ENCODE measurements at places on chromosomes 5 and 9.

- DNase-seq: no peak
Measured at GRCh38 chr9:20361229-20361628, 261.1 kb downstream of the MLLT3 start.

DNA sequence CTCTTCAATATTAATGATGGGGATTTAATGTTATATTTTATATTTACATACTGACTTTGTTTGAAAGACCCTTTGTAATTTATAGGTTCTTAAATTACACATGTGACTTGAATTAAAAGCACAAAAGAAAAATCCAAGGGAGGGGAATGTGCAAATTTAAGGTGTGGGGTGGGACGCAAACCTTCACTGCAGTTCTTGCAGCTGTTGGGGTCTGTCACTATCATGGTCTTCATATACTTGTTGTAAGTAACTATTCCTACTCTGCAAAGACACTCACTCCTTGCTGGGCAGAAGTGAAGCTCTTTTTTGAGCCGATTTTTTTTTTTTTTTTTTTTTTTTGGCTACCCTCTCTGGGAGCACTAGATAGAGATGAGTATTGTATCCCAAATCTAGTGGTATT is 505.3 kb downstream of the ARHGEF28 start:
- no peak for DNase-seq

DNA sequence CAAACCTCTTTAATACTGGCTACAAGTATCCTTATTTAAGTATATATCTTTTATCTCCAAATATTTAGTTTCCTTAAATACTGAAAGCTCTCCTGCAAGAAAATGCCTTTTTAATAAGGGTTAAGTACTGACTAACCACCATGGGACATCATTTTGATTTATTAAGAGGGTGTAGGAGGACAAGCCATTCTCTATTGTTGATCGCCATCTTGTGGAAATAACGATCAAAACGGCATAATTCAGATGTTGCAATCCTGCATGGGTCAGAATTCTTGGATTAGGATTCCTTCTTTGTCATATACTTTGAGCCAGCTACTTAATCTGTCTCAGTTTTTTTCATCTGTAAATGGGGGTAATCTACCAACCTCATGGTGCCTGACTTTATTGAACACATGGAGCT is 28.7 kb upstream of the C5orf46 start:
- DNase-seq: peak; percentile 66

- peak; percentile 6 for DNase-seq
Measured at GRCh38 chr5:64690417-64691151, at the start of gene SHISAL2B. Gene SHISAL2B, plus strand, starts transcription at chr5:64690503. Its CDS starts 121 bp downstream, at chr5:64690624.

DNA sequence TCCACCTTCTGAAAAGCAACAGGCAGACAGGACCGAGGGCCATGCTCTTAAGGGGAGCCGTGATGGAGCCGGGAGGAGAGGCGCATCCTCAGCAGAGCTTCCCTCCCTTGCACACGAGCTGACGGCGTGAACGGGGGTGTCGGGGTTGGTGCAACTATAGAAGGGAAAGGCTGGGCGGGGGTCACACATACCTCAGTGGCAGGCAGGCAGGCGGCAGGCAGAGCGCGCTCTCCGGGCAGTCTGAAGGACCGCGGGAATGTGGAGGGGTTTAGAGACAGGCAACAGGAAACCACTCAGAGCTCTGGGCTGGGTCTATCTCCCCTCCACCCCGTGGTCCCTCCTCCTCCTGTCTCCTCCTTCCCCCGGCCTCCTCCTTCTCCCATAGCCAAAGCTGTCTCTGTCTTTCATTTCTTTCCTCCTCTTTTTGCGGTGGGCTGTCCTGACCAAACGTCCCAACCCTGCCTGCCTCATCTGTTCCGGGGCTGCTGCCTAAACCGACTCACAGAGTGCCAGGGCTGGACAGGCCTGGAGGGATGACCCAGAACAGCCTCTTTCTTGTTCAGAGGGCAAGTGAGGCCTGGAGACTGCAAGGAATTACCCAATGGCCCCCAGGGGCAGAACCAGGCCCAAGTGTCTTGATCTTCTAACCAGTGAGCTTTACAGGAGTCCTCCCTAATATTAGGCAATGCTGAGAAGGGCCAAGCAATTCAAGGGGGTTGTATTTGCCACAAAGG is at the start of gene SPARC:
SPARC (minus strand) TSS at position 242 of the 734 bp plus-strand sequence. CDS start 10,727 bp downstream, outside the sequence.
- DNase-seq: peak; percentile 97

GRCh38 chr5:113612060-113612496 is 98.6 kb downstream of the YTHDC2 start:
- DNase-seq: peak; percentile 35

DNA sequence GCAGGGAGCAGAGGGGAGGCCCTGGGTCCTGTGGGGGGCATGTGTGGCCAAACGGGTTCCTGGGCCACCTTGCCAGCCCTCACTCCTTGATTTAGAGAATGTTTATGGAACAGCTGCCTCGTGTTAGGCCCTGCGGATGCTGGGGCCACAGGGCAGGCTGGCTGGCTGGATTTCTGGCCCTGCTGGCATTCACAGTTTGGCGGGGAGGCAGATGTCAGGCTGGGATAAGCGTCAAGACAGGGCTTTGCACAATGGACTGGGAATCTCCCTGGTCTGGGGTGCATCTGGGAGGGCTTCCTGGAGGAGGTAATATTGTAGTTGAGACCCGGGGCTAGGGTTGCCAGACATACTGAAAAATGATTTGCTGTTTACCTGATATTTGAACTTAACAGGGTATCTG is 13.8 kb downstream of the NCS1 start:
- DNase-seq: no peak

GRCh38 chr5:111124793-111125192 is 32.6 kb downstream of the WDR36 start:
- no peak for DNase-seq

DNA sequence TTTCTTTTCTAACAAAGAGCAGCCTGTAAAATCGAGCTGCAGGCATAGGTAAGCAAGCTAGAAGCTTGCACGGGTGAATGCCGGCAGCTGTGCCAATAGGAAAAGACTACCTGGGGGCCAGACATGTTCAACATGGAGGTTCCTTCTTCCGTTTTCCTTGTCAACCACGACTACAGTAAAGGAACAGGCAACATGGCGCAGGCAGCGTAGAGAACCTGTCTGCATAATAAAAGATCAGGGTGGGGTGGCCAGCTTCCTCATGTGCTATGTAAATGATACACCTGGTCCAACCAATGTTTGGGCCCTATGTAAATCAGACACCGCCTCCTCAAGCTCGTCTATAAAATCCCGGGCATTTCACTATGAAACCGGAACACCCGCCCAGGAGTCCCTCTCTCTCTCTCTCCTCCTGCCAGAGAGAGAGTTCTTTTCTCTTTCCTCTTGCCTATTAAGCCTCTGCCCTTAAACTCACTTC is 103.8 kb upstream of the LIFR start:
- peak; percentile 81 for DNase-seq

DNA sequence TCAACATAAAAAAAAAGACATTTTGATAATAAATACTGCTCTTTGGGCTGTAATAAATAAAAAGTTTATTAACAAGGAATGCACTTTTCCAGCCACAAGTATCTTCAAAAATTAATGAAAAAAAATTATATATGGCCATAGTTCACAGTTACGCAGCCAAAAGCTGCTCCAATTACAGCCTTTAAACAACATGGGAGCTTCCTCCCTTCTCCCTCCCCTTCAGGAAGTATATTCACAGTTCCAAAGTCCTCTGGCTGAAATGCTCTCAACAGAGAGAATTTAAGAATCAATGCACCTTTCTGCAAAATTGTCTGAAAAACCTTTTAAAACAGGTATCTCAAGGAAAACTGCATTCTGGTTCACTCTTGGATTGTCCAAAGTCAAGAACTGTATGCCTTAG is 5.9 kb downstream of the PLK2 start:
- DNase-seq: no peak

- peak; percentile 95 for DNase-seq
Measured at GRCh38 chr9:129496473-129497004, 124.4 kb downstream of the C9orf50 start.

DNA sequence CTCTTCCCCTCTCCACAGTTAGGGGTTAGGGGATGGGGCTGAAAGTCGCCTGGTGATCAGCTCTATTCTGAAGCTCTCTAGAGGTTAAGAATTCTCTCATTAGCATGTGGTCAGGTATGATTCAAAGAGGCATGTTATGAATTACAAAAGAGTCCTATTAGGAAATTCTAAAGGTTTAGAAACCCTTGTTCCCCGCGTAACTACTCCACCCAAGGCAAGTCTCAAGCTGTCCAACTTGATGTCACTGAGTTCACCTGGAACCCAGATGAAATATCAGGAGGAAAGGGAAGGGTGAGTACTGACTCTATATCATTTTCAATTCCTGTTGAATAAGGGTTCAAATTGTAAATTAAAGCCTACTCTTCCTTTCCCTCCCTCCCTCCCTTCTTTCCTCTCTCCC is 18.1 kb upstream of the RNF145 start:
- DNase-seq: peak; percentile 18

- DNase-seq: no peak
Measured at GRCh38 chr5:138964647-138965201, 89.6 kb upstream of the LRRTM2 start.

DNA sequence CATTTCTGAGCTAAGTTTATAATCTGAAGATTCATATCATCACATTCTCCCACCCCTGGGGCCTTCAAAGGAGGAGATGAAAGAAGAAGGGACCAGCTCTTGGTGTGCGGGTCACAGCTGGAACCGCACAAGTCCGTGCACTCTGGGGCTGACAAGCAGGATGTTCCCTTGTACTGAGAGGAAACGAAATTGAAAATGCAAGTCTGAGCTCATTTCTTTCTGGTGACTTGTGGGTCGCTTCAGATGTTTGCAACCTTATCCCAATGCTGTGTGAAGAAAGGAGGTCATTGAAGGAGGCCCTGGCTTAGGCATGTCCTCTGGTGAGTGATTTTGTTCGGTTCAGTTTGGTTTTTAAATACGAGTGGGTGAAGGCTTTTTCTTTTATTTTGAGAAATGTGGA is 59.6 kb downstream of the C9orf152 start:
- no peak for DNase-seq

DNA sequence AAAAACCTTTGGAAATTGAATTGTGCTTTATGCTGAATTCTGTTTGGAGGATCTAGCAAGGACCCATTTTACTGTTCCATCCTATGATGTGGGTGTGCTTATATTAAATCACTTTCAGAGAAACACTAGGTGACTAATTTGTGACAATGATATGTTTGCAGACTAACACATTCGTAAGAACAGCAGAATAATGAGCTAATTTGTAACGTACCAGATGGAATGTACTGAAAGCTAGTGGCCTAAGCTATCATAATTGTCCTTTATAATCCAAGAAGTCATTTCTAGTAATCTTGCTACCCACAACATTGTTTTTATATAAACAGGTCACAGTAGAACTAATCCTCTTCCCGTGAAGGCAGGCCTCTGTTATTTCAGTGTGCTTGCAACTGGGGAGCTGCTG is 292.5 kb downstream of the PDE4D start:
- no peak for DNase-seq

DNA sequence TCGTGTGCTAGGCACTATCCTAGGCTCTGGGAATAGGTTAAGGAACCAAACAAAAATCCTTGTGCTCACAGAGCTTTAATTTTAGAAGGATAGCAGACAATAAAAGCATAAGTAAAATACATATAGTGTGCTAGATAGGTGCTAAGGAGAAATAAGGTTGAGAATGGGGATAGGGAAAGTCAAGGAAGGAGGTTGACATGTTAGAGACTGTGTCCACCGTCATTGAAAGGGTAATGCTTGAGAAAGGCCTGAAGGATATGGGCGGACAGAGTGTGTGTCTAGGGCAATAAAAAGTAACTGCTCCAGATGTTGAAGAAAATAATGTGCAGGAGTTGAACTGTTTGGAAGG is 482 bp upstream of the TDRD7 start:
- DNase-seq: no peak

GRCh38 chr5:93395971-93396379 is 185.0 kb downstream of the NR2F1-AS1 start:
- DNase-seq: peak; percentile 68

DNA sequence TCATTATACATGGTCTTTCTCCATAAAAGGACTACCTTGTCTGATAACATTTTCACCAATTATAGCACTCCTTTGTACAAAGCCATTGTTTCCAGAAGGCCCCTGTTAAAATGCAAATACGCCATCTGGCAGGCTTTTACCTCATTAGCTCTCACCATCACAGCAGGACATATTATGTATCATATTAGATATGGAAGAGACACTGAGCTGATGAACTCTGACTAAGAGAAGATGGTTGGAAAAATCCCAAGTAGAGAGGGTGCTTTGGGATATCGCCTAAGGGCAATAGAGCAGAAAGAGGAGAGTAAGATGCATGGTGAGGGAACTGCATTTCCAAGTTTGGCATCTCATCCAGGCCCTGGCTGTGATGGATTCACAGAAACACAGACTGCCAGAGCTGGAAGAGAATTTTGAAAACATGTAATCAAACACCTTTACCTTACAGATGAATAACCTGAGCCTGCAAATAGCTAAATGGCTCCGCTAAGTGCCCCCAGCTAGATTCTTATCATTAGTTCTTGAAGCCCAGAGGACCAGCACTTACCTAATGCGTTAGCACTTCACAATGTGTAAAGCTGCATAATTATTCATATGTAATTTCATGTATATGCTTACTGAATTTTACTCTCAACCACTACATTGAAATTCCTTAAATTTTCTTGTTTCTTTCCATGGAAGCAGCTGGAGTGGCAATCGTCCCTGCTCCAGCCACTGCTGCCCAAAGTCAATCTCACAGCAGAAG is 393.6 kb upstream of the IZUMO3 start:
- no peak for DNase-seq

DNA sequence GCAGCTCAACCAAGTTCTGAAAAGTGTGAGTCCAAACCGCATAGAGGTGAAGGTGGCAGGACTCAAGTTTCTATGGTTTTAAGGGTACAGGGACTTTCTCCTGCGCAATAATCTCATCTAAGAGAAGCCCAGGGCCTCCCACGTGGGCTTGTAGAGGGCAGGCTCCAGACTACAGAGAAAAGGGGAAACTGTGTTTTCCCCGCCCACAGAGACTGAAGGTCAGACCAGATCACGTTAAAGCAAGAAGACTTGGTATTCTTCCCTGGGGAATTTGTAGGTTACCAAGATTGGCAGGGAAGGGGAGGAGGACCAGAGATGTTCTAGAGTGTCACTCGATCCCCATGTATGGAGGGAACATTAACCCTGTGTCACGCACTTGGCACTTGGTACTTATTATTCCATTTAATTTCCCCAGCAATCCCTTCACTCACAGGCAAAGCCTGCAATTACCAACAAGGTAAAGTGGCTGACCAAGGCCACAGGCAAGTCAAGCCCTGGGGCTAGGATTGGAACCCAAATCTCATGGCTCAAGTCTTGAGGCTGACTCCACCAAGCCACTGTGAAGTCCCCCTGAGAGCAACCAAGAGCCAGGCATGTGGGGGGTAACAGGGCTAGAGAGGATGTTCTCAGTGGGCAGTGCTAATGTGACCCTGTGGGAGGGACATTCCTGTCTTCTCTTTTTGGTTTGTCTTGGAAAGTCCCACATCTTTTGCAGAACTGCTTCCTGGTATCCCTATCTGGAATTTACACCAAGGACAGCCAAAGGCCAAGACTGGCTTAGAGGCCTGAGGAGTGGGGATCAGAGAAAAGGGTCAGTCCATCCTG is 18.3 kb upstream of the NEK6 start:
- DNase-seq: no peak

DNA sequence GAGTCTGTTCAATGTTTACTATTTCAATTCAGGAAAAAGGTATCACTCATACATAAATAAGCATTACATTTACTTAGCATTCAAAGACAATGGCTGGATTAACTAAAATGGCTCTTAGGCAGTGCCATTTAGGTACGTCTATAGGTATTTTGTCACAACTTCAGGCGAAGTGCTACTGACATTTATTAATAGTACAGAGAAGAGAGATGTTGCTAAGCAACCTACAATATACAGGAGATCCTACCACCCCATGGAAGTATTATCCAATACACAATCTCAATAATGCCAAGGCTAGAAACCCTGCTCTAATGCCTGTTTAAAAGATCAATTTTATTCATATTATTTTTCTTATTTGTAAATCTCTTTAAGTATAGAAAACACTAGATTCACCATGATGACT is 76.0 kb downstream of the UBAP2 start:
- no peak for DNase-seq

Measured in amniotic epithelial cell (primary cell).